ENCODE measurements at places on chromosomes 12 and 14.

DNA sequence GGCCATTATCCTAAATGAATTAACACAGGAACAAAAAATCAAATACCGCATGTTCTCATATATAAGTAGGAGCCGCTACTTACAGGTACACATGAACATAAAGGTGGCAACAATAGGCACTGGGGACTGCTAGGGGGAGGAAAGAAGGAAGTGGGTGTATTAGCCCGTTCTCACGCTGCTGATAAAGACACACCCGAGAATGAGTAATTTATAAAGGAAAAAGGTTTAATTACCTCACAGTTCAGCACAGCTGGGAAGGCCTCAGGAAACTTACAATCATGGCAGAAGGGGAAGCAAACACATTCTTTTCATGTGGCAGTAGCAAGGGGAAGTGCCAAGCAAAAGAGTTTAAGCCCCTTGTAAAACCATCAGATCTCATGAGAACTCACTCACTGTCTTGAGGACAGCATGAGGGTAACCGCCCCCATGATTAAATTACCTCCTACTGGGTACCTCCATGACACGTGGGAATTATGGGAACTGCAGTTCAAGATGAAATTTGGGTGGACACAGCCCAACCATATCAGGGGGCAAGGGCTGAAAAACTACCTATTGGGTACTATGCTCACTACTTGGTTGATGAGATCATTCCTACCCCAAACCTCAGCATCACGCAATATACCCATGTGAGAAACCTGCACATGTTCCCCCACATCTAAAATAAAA is 16.4 kb upstream of the MIA2 start:
- DNase-seq: no peak

GRCh38 chr14:67241411-67242167 is at the start of gene PALS1:
TSS of gene PALS1 (plus strand) at chr14:67241435. CDS start at chr14:67279171, 37,736 bp downstream.
- peak; percentile 64 for DNase-seq

DNA sequence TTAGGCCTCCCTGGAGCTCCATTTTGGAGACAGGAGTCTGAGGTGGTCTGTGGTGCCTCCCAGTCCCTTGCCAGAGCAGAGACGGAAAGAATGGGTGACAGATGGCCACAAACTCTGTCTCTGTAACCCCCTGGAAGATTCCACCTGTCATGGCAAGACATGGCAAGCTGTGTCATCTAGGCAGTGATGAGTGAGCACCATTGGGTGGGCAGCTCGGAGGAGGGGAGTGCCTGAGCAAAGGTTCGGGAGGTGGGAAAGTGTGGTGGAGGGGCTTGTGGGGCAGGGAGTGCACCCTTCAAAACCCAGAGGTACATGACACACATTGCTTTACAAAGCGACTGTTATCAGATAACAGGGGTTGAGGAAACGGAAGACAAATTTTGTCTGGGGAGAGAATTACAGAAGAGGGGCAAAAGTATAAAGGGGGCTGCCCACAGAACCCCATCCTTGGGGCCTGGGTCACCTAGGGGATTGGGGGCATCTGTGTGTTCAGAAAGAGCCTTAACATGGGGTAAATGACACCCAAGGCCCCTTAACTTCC is 3.5 kb downstream of the RIN3 start:
- no peak for DNase-seq

DNA sequence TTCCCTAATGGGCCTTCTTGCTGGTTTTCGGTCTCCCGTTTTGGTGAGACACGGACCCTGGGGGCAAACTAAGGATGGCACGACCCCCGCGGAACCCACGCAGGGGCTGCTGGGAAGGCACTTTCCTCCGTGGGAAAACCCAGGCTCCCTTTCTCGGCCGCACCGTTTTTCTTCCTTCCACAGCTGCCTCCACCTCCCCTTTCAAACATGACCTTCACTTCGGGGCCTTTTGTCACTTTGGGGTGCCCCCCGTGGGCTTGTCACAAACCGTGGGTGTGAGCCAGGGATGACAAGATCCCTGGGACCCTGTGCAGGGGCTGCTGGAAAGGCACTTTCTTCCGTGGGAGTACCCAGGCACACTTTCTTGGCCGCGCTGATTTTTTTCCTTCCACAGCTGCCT is 268.7 kb downstream of the ALG10 start:
- DNase-seq: no peak

- no peak for DNase-seq
Observed at GRCh38 chr12:11819643-11820042, 170.2 kb downstream of the ETV6 start.

GRCh38 chr12:77925536-77926108 is 94.9 kb downstream of the NAV3 start:
- DNase-seq: peak; percentile 52

GRCh38 chr14:75711105-75711795 is 50.2 kb downstream of the TTLL5 start:
- no peak for DNase-seq

DNA sequence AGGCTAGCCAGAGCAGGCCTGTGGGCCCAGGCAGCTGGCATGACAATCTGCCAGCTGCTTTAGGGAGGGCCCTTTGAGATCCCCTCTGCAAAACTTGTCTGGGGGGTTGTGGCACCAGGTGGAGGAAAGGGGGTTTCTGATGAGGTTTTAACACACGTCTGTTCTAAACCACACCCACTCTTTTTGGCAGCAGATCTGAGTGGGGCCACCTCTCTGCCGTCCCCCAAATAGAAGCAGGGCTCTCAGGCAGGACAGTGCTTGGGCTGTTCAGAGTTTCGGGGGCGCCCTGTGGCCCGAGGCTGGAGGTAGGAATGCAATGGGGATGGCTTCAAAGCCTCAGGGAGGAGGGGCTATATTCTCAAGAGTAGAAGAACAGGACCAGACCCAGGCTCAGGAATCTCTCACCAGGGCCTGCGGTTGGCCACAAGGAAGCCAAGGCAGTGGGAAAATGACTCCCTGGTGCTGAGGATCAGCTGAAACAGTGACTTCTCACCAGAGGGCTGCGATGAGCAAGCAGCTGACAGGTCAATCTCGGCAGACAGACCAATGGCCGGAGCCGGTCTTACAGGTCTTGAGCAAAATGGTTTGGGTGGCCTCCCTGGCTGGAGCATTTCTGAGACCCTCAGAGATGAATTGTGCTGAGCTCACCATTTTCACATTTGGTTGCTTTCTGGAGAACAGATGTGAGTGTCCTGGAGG is 1.5 kb upstream of the KRT5 start:
- DNase-seq: no peak

- no peak for DNase-seq
Observed at GRCh38 chr14:24508155-24508840, at the start of gene CMA1. TSS of gene CMA1 (minus strand) at chr14:24508265. CDS start at chr14:24508235, 30 bp downstream.

DNA sequence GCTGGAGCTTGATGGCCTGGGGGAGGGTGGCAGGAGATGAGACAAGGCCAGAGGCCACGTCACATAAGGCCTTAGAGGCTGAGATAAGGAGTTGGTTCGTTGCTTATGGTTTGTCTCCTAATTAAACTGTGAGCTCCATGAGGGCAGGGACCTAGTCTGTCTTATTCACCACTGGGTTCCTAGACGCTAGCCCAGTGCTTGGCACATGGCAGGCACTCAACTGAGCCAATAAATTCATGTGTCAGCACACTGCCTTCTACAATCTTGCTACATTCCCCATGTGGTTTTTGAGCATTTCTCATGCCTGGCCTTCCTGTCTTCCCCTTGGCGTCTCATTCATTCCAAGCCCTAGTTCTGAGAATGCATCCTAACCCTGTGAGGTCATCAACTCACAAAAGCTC is 92.5 kb upstream of the MED13L start:
- DNase-seq: no peak

DNA sequence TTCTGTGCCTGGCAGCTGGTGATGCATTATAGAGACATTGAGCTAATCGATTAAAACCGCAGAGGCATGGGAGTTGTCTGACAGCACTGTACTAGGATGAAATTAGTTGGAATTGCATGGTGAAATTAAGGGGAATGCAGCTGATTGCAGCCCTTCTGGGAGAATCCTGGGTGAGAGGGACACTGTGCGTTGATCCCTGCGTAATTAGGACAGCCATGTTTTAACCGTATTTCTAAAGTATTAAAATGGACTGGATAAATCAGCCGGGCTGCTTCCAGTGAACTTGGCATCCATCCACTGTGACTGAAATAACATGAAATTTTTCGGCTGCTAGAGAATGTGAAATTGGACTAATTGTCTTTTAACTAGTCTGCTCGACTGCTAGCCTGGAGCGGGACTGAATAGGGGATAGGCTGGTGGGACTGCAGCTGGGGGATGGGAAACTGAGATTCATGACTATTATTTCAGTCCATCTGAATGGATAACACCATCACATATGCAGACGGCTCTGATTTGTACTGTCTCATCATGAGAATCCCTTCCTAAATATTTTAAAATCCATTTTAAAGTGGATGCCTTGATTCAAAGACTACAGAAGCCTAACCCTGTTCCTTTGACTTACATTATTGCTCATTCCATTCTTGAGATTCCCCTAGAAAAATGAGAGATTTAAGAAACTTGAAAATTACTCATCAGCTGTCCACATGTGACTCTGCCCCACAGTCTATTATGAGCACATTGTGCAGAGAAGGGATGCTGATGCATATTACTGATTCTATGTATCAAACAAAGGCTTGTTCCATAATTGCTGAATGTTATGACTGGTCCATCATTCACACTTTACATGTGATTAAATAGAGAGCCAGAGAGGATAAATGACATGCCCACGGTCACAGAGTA is 343.9 kb downstream of the NPAS3 start:
- no peak for DNase-seq

- DNase-seq: no peak
Observed at GRCh38 chr14:83816761-83817160, 1713.2 kb upstream of the FLRT2 start.

Measured in NCI-H1930 (cell line).